ENCODE measurements at places on chromosomes 6 and 20.

- no peak for DNase-seq
Measured at GRCh38 chr20:54078296-54078984, 8.0 kb upstream of the BCAS1 start.

DNA sequence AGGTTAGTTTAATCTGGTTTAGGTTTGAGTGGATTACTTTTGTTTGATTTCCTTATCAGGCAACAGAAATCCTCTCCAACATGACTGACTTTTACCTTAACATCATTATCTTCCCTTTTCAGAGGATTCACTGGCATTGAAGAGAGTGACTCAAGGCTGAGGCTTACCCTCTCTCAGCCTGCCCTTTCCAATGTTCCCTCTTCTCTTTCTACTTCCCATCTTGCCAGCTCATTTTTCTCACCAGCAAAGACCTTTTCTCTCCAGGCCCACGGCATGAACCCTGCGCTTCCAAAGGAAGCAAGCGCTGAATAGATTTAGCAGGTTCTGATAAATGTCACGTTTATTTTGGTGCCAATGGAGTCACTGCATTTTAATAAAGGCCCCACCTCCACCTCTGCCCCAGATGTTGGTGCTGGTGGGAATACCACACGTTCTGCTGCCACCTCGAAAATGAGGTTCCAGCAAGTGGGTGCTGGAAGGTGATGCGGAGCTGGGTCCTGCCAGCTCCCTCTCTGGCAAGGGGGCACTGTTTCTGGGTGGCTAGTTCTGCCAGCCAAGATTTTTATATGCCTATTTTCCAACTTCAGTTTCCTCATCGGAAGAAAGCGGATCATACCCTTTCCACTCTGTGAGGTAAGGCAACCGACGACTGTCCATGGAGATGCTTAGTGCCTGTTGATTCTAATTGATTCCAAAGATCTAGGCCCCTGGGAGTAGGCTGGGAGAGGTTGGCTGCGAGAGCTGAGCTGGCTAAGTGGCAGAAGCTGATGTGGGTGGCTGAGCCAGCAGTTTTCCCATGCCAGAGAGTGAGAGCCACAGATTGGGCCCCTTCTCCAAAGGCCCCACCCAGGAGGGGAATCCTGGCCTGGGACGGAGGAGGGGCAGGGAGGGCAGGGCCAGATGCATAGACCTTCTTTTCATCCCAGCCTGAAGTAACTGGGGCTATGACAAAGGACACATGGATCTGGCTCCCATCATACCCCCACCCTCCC is 87.7 kb upstream of the MAFB start:
- no peak for DNase-seq

GRCh38 chr6:151236668-151237401 is 2.9 kb upstream of the AKAP12 start:
- no peak for DNase-seq

DNA sequence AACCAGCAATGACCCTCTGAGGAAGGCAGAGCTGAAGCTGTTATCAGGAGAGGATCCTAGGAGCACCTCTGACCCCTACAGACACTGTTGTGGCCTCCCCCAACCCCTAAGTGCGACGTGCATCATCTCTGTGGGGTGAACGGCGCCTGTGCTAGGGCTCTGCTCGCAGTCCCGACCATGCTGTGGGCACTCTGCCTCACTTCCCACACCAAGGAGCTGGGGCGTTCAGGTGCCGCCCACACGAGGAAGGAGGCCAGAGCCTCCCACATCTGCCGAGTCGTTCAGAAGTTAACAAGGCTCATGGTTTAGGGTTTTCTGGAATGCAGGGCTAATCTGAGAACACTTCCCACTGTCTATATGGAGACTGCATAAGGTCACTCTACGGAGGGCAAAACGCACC is 62.1 kb downstream of the GINS1 start:
- no peak for DNase-seq

DNA sequence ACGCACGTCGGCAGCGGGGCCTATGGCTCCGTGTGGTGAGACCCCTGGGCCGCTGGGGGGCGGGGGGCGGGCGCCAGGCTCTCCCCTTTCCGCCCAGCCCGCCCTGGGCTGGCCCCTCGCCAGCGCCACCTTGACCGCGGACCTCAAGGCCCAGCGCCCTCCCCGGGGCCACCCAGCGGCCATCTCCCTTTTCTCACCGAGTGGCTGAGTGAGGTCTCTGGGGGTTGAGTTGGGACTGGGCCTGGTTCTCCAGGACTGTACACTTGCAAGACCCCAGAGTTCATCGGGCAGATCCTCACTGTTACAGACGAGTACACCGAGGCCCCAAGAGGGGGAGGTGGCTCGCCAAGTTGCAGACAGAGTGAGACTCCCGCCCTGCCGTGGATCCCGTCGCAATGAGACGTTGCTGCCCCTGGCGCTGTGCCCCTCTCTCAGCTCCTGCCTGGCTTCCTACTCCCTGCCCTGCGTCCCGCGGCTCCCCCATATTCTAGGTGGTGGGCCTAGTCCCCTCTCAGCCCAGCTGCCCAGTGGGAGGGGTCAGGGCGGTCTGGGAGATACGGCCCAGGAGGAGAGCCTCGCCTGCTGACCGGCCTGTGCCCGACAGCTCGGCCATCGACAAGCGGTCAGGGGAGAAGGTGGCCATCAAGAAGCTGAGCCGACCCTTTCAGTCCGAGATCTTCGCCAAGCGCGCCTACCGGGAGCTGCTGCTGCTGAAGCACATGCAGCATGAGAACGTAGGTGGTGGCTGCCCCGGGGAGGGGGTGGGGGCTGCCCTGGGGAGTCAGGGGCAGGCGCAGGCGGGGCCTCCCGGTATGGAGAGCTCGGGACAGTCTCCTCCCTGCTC is 576 bp downstream of the MAPK13 start:
- DNase-seq: peak; percentile 69

- DNase-seq: no peak
Measured at GRCh38 chr6:112205427-112206109, 48.8 kb downstream of the LAMA4 start.

DNA sequence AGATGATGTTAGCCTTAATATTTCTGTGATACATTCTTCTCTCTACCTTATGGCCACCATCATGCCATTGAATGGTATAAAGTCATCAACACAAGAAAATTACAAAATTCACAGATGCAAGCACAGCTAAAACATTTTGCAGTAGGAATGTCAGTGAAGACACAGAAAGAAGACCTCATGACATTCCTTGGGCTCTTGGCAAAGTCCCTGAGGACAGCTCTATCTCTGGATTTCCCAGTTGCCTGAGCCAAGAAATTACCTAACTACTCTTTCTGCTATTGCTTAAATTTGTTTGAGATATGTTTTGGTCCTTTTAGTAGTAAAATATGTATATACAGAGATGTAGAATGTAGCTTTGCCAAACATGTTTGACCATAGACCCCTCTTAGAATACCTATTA is 201.0 kb upstream of the STXBP5 start:
- DNase-seq: no peak

- no peak for DNase-seq
Measured at GRCh38 chr20:63176034-63176426, 39.9 kb downstream of the YTHDF1 start.

GRCh38 chr6:22801831-22802230 is 232.5 kb downstream of the HDGFL1 start:
- DNase-seq: no peak

- DNase-seq: no peak
Measured at GRCh38 chr6:22102671-22103070, 194.2 kb downstream of the PRL start.

GRCh38 chr6:85261271-85261670 is 188.6 kb upstream of the NT5E start:
- no peak for DNase-seq

DNA sequence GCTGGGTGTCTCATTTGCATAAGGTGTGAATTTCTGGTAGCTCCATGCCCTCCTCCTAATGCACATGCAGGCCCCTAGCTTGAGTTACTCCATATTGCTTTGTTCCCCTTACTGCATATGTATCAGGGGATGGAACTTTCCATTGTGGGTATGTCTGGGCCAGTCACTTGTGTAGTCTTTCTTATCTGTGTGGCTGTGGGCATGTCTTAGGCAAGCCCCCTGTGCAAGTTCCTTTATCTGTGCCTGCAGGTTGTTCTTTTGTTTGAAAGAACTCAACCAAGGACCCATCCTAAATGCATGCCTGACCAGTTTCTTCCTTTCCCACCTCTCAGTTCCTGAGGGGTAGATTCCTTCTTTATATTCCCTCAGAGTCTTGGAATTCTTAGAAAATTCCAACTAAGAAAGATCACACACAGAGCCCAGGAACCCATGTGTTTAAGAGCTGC is 23.6 kb downstream of the MBOAT1 start:
- no peak for DNase-seq

GRCh38 chr20:57680934-57681914 is 28.6 kb downstream of the PMEPA1 start:
- no peak for DNase-seq

DNA sequence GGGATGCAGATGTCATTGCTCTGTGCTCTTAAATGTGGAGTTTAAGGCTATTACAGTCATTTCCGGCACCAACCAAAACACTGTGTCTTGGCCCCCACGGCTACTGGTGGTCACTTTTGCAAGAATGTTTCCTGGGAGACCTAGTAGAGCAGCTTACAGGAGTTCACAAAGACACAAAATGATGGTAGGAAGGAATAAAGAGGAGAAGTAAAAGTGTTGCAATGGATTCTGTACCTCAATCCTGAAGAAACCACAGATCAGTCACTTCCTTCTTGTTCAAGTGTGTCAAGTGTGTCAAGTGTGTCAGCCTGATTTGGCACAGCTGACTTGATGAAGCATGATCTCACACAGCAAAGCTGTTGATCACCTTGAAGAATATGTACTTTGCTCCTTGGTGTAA is 344.0 kb downstream of the PLCB1 start:
- DNase-seq: no peak

GRCh38 chr6:45388328-45388727 is 10.6 kb upstream of the SUPT3H start:
- no peak for DNase-seq

DNA sequence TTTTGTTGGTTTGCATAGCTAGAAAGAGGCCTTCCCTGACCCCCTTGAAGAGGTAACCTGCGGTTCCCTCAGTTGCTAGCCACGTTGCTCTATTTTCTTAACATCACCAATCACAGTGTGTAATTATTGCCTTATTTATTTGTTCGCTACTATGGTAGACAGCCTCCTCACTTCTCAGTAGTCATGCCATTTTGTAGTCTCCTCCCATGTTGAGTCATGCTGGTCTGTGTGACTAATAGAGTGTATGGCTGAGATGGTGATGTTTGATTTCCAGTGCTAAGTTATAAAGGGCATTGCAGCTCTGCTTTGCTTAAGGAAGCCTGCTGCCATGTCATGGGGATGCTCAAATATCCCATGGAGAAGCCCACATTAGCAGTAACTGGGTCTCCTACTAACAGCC is 236.6 kb upstream of the CHD6 start:
- DNase-seq: no peak

- DNase-seq: no peak
Measured at GRCh38 chr6:142013875-142014495, 118.7 kb upstream of the GJE1 start.

- no peak for DNase-seq
Measured at GRCh38 chr6:114446342-114446741, 103.5 kb upstream of the HS3ST5 start.

DNA sequence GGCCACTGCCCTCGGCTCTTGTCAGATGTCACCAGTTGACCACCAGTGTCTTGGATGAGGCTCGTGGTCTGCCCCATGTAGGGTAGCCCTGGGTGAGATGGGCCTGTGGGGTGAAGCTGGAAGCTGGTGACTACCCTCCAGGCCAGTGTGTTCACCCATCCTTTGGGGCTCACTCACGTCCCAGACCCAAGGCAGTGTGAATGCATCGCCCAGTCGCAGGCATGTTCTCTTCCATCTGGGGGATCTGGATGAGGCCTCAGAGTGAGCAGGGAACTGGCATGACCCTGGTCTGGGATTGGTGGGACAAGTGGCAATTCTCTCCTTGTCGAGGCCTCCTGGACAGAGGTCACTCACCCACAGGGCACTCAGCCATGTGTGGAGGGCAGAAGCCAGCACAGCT is 120.1 kb upstream of the PHACTR3 start:
- DNase-seq: no peak

GRCh38 chr6:144219056-144219685 is 66.0 kb upstream of the UTRN start:
- DNase-seq: no peak

DNA sequence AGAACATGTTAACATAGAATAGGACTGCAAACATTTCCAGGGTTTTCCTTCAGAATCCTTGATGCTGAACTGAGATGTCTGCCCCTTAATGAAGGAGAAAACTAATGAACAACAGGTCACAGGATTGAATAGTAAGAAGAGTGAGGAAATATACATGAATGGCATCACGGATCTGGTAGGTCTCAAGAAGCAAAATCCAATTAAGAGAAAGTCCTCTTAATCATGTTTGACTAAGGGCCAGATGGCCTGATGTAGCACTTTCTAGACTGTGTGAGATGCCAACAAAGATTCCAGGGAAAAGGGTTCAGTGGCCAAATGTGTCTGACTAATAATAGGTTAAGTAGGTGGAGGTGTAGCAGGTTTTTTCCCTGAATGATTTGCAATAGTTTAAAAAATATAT is 13.7 kb upstream of the SHPRH start:
- DNase-seq: no peak

GRCh38 chr6:13094781-13095425 is 233.4 kb downstream of the TBC1D7 start:
- DNase-seq: no peak
